ENCODE measurements at places on chromosomes 11 and 22.
A peak's percentile ranks its signal among the peaks of the same experiment; 100 is the strongest.

DNA sequence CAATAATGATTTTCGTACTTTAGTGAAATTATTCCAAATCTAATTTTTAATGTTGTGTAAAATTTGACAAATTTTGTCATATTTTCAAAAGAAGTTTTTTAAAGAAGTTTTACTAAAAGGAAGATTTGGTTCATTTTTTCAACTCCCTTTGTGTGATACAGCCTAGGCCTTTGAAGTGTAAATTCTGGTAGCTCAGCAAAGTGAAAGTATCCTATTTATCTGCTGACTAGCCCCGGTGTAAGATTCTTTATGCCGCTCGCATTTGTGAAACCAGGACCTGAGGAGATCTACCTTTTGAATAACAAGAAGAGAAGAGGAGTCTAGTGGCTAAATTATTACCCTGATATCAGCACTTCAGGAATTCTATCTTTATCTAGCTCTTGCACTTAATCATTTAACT lies 177.4 kb downstream of the JRKL start:
- no peak for DNase-seq

DNA sequence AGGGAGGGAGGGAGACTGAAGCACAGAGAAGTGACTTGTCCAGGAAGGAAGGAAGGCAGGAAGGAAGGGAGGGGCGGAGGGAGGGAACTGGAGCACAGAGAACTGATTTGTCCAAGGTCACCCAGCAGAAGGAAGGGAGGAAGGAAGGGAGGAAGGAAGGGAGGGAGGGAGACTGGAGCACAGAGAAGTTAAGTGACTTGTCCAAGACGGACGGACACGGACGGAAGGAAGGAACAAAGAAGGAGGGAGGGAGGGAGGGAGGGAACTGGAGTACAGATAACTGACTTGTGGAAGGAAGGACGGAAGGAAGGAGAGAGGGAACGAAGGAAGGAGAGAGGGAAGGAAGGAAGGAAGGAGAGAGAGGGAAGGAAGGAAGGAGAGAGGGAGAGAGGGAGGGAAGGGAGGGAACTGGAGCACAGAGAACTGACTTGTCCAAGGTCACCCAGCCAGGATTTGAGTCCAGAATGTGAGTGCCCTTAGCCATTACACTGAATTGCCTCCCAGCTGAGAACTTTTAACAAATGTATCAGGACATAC lies 1.5 kb downstream of the SLC35F2 start:
- no peak for DNase-seq

- no peak for DNase-seq
These were observed 3.9 kb downstream of the BET1L start for GRCh38 chr11:203056-203944.

- DNase-seq, result no peak
These were observed 21.0 kb downstream of the OR8G5 start for GRCh38 chr11:124277207-124277606.

GRCh38 chr11:9138612-9139579 lies 47.5 kb upstream of the SCUBE2 start:
- peak; percentile 88 for DNase-seq

- DNase-seq, result peak; percentile 6
These were observed 637 bp downstream of the DRD2 start for GRCh38 chr11:113474362-113475159.

DNA sequence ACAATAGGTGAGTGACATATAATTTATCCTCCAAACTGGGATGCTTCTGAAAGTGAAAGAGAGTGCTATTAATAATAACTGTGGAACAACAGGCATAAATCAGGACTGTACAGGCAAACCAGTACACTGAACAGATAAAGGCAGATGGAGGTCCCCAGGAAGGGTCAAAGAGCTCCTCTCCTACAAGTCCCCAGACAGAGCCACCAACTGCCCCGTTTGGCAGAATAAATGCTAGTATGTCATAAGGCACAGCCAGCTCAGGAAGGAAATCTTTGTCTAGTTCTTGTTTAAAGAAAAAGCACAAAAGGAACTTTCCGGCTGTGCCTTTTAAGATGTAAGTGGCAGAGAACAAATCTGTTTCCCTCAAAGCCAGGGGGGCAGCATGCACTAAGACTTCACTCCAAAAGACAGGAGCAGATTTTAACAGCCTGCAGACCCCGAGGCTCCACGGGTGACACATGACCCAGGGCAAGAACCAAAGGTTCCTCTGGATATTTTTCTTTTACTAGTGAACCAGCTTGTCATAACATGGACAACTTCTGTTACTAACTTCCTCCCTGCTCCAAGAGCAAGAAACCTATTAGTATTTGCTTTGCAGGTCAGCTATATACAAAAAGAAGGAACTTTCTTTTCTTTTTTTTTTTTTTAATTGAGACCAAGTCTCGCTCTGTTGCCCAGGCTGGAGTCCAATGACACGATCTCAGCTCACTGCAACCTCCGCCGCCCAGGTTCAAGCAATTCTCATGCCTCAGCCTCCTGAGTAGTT lies 50.2 kb downstream of the MYH9 start:
- DNase-seq, result no peak

DNA sequence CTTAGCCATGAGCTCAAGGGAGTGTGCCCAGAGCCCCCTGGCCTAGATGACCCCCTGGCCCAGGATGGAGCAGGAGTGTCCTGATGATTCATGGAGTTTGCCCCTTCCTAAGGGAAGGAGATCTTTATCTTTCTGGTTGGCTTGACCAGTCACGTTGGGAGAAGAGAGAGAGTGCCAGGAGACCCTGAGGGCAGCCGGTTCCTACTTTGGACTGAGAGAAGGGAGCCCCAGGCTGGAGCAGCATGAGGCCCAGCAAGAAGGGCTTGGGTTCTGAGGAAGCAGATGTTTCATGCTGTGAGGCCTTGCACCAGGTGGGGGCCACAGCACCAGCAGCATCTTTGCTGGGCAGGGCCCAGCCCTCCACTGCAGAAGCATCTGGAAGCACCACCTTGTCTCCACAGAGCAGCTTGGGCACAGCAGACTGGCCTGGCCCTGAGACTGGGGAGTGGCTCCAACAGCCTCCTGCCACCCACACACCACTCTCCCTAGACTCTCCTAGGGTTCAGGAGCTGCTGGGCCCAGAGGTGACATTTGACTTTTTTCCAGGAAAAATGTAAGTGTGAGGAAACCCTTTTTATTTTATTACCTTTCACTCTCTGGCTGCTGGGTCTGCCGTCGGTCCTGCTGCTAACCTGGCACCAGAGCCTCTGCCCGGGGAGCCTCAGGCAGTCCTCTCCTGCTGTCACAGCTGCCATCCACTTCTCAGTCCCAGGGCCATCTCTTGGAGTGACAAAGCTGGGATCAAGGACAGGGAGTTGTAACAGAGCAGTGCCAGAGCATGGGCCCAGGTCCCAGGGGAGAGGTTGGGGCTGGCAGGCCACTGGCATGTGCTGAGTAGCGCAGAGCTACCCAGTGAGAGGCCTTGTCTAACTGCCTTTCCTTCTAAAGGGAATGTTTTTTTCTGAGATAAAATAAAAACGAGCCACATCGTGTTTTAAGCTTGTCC lies 14.3 kb downstream of the ADORA2A start:
- DNase-seq, result no peak

All from HFFc6 (cell line).